Adrenal gland (tissue), 19 donors: ENCODE measurements at places on chromosomes 2 and 18. TPM values are rescaled to one million over a fixed set of nuclear protein-coding genes. Genes with fewer than 3 reads are reported as not detected.

The THSD7B gene
- polyA plus RNA-seq, result 0.10 TPM

The DNAJC5G gene
- not detected for polyA plus RNA-seq

The EVX2 gene
- not detected for polyA plus RNA-seq

DNA sequence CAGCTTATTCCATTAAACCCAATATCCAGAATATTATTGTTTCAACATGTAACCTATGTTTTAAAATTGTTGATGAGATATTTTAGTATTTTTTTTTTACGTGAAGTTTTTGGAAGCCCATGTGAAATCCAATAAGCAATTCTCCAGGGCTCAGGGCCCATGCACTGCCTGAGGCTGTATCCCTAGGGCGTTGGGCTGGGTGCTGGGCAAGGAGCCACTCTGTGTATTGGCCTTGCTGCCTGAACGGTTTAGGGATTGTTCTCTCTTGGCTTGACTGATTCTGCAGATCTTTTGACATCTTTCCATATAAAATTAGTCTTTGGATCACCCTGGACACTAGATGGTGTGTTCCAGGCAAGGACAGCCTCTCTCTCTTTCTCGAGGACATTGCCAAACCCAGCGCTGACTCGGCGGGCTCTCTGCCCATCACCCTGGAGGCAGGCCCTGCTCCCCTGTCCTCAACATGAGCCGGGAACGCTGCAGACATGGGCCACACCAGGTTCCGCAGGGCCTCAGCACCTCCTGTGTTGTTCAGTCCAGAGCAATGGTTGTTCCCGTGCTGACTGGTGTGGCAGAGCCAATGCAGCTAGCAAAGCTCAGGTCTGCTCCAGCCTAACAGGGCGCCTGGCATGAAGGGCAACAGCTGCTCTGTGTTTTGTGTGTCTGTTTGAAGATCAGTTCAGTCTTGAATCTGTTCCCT, 163.0 kb downstream of the SEPTIN10 start:
- no peak for DNase-seq
- no peaks in the 10 kb centered on the region for H3K36me3 ChIP-seq
- H3K27me3 ChIP-seq, result no peaks in the 10 kb centered on the region
- H3K27ac ChIP-seq, result no peak overlapping the region

GRCh38 chr2:70930371-70931329, 5.0 kb upstream of the ATP6V1B1 start:
- H3K36me3 ChIP-seq, result no peaks in the 10 kb centered on the region
- no peaks in the 10 kb centered on the region for H3K27me3 ChIP-seq
- no peak overlapping the region for H3K4me3 ChIP-seq
- no peak for DNase-seq

DNA sequence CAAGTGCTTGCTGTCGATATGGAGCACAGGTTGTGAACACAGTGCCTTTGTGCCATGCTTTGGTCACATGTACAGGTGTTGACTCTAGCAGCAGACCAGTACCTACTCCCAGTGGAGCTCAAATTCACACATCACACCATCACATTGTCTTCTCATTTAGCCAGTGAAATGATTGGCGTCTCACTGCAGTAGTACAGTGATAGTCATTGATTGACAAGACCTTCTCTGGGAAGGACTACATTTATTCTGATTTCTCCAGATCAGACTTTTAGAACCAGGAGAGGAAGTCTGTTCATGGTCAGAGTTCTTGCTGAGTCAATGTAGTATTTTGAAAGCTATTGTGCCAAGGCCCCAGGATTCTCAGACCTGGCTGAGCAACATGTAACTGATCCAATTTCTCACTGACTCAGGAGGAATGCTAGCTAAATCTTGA, 75.2 kb downstream of the FMNL2 start:
- peaks cover 26% of the 10 kb centered on the region for H3K4me1 ChIP-seq
- peak overlapping the region; percentile 63 for H3K27ac ChIP-seq
- H3K27me3 ChIP-seq, result no peaks in the 10 kb centered on the region
- peak; percentile 42 for DNase-seq
- H3K4me3 ChIP-seq, result no peak overlapping the region
- no peaks in the 10 kb centered on the region for H3K36me3 ChIP-seq

DNA sequence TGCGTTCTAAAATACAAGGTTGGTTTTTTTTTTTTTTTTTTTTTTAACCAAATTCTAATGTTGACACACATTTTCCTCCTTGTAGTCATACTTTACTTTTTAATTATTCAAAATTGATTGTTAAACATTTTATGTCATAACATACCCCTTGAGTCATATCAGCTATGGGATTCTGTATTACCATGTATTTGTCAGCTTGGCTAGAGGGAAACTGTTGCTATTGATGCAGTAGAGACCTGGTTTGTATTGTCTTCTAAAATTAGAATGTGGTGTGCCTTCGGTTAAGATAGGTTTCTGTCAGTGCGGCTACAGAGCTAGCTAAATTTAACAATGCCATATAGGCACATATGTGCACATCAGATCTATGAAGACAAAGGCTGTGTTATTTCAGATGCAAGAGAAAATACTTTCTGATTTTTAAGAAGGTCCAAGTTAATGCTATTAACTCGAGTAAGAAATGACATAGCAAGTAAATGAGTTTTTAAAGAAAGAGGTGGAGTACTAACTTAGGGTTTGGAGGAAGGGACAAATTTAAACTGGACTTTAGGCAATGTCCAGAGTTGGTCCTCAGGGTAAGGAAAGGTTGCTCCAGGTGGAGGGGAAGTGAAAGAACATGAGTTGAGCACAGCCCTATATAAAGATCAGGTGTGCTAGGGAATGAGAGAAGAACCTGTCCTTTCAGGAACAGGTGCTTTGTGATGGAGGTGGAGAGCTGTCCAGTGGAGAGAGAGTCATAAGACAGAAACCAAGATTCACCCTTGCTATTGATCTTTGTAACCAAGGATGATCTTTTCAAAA, 152.3 kb downstream of the PRPF40A start:
- no peak for DNase-seq
- H3K36me3 ChIP-seq, result no peaks in the 10 kb centered on the region
- H3K27ac ChIP-seq, result no peak overlapping the region

DNA sequence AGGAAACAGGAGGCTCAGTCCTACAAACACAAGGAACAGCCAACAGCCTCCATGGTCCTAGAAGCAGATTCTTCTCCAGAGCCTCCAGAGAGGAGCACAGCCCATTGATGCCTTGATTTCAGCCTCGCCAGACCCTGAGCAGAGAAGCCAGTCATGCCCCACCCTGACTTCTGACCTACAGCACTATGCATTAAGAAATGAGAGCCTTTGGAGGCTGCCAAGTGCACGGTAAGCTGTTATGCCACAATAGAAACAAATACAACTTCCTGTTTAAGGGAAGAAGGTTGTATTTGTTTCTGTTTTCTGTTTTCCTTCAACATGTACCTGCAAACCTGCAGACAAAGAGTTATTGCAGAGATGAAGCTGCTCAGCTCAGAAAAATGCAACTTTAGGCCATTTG, 181.3 kb upstream of the AGAP1 start:
- H3K27me3 ChIP-seq, result no peaks in the 10 kb centered on the region
- no peak overlapping the region for H3K4me3 ChIP-seq
- no peaks in the 10 kb centered on the region for H3K36me3 ChIP-seq
- no peaks in the 10 kb centered on the region for H3K4me1 ChIP-seq
- no peak for DNase-seq

- DNase-seq, result no peak
- H3K4me3 ChIP-seq, result no peak overlapping the region
- H3K27ac ChIP-seq, result no peak overlapping the region
Measured at GRCh38 chr2:191126386-191127085, 24.3 kb downstream of the STAT4 start.

DNA sequence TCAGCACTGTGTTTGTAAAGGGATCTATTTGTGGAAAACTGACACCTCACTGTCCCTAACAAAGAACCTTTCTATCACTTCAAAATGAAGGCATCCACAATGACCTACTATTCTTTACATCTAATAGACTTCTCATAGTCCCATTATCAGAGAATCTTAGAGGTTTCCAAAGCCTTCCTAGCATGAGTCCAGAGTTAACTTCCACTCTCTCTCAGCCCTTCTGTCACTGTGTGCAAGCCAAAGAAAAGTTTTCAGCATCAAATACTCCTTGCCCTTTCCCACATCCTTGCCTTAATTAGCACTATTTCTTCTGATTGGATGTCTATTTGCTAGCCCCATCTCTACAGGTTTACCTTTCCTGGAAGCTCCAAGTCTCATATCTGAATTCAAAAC, 178.5 kb downstream of the ERBB4 start:
- H3K36me3 ChIP-seq, result no peaks in the 10 kb centered on the region
- no peaks in the 10 kb centered on the region for H3K27me3 ChIP-seq
- H3K27ac ChIP-seq, result no peak overlapping the region
- H3K4me3 ChIP-seq, result no peak overlapping the region
- DNase-seq, result no peak

DNA sequence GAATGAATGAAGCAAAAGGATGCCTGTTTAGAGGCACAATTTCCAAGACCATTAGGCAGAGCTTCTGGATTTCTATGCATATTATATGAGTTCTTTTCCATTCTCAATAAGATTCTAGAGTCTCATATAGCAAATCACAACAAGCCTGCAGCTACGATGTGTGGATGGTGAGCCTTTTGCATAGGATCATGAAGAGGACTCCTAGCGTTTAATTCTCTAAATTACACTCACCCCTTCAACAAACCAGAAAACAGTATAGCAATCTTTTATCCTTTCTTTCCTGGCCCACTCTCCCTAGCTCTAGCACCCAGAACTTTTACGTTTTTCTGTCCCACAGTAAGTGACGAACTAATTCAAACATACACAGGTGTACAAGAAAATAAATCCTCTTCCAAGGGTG, 293.1 kb upstream of the KLHL29 start:
- no peak overlapping the region for H3K4me3 ChIP-seq
- DNase-seq, result no peak
- no peaks in the 10 kb centered on the region for H3K4me1 ChIP-seq
- H3K27ac ChIP-seq, result no peak overlapping the region
- no peaks in the 10 kb centered on the region for H3K36me3 ChIP-seq

- DNase-seq, result no peak
- H3K36me3 ChIP-seq, result no peaks in the 10 kb centered on the region
- H3K4me3 ChIP-seq, result peak within 1 kb of the TSS; percentile 40
- no peak within 1 kb of the TSS for H3K27ac ChIP-seq
Measured at GRCh38 chr18:49561289-49562193, at the start of gene LIPG. Gene LIPG, plus strand, starts transcription at chr18:49562057. Its CDS starts 252 bp downstream, at chr18:49562309.

- no peaks in the 10 kb centered on the region for H3K36me3 ChIP-seq
- peaks cover 4% of the 10 kb centered on the region for H3K27me3 ChIP-seq
- H3K4me3 ChIP-seq, result no peak overlapping the region
Measured at GRCh38 chr2:96508521-96509113, 3.5 kb upstream of the NEURL3 start.

DNA sequence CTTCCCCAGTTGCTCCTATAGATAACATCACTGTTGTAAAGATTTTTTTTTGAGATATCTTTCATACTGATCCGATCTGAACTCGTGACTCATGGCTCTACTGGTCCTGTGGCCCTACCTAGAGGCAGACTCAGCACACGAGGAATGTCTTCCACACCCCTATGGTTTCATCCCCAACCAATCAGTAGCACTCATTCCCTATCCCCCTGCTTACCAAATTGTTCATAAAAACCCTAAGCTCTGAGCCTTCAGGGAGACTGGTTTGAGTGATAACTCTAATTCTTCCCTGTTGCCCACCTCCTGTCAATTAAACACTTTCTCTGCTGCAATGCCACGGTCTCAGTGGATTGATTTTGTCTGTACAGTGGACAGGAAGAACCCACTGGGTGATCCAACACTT, 4.2 kb upstream of the SAP130 start:
- DNase-seq, result no peak
- no peak overlapping the region for H3K4me3 ChIP-seq

DNA sequence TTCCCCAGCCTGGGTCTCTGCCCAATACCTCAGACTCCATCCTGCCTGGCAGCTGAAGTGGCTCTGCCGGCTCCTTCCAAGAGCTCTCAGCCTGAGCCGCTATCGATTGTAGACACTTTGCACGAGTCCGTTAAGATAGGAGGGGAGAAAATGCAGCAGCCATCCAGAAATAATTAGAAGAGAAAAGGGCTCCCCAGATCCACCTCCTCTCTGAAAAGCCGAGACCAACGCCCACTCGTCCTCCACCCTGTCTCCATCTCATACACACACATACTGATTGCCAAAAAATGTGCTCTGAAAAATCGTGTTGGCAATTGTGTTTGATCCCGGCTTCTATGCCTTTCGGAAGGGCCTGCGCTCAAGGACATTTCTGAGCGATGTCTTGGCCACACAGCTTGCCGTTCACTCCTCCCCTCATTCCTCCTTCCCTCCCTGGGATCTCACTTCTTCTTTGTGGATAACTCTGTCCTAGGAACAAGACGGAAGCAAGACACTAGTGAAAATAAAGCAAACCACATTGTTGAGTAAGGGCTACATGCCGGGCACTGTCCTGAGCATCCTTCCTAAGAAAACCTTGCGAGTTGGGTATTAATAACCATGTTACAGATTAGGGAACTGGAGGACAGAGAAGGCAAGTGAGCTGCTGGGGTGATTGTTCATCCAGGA, 372.8 kb upstream of the MYT1L start:
- H3K27me3 ChIP-seq, result no peaks in the 10 kb centered on the region
- H3K4me3 ChIP-seq, result no peak overlapping the region
- no peaks in the 10 kb centered on the region for H3K4me1 ChIP-seq
- no peaks in the 10 kb centered on the region for H3K36me3 ChIP-seq
- H3K27ac ChIP-seq, result no peak overlapping the region

DNA sequence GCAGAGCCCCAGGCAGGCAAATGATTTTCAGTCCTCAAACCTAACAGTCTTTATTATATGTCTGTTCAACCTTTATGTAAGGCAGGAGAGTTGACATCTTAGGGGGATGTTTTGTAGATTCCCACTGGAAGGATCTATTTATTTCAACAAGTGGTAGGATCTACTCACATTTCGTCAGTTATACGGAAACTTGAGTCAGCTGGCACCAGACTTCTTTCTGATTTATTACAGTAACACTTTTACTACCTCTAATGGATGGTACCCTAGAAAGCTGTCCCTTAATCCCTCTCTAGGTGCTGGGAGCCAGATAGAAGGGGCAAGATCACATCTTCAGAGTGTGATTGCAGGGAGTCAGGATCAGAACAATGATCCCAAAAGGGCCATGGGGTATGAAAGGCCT, 2.1 kb upstream of the RPL31 start:
- H3K27me3 ChIP-seq, result no peaks in the 10 kb centered on the region
- H3K4me1 ChIP-seq, result peaks cover 14% of the 10 kb centered on the region
- no peak for DNase-seq
- no peak overlapping the region for H3K4me3 ChIP-seq

DNA sequence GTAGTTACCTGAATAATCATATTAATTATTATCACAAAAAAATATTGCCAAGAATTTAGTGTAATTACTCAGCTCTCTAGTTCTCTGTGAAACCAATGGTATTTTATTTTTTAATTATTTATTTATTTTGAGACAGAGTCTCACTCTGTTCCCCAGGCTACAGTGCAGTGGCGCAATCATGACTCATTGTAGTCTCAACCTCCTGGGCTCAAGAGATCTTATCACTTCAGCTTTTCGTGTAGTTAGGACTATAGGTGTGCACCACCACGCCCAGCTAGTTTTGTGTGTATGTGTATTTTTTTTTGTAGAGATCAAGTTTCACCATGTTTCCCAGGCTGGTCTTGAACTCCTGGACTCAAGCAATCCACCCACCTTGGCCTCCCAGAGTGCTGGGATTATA, 440.4 kb upstream of the CDH20 start:
- no peaks in the 10 kb centered on the region for H3K36me3 ChIP-seq
- H3K27me3 ChIP-seq, result no peaks in the 10 kb centered on the region
- DNase-seq, result no peak
- no peaks in the 10 kb centered on the region for H3K4me1 ChIP-seq

- H3K27ac ChIP-seq, result no peak overlapping the region
- no peaks in the 10 kb centered on the region for H3K27me3 ChIP-seq
- DNase-seq, result no peak
Measured at GRCh38 chr2:239462191-239462515, 61.3 kb upstream of the HDAC4 start.
